ENCODE measurements at places on chromosomes 12 and 14.

DNA sequence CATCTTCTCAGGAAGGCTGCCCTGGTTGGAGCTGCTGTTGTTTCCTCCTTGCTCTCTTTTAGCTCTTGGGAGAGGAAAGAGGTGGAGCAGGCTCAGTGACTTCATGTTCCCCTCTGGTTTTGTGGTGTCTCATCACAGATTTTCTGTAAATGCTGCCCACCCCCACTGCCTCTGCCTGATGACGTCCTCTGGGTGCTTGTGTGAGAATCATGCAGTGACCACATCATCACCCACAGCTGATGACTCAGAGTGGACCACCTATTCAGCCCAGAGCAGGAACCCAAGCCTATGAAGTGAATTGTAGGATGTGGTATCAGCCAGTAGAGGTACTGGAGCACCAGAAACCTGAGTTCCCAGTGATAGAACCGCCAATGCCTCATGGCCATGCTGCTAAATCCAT lies at the start of gene GZMB:
TSS of gene GZMB (minus strand) at position 33 of the 400 bp plus-strand sequence. CDS start at position 3, 30 bp downstream.
- peak; percentile 89 for DNase-seq

GRCh38 chr12:66708704-66709456 lies 30.0 kb upstream of the GRIP1 start:
- DNase-seq = no peak

DNA sequence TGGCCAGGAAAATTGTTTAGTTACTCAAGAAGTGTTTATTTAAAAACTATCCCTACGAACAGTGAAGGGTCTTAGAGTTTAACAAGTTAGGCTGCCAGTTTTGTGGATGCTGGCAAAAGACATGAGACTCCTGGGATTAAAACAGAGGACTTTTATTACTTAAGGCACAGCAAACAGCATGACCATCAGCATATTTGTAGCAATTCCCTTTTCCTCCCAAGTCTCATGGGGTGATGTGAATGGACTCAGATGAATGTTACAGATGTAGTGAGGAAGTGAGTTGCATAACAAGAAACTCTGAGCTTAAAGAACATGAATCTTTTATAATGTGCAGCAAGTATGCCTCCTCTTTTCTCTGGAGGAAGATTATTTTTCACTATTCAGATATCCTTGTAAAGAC lies 695.8 kb downstream of the RPS29 start:
- DNase-seq = no peak

- DNase-seq = no peak
Measured at GRCh38 chr12:106645465-106646330, 62.9 kb downstream of the RFX4 start.

GRCh38 chr12:92064422-92064821 lies 81.2 kb downstream of the BTG1 start:
- no peak for DNase-seq

GRCh38 chr14:69004731-69005431 lies 25.8 kb upstream of the ACTN1 start:
- DNase-seq = no peak

DNA sequence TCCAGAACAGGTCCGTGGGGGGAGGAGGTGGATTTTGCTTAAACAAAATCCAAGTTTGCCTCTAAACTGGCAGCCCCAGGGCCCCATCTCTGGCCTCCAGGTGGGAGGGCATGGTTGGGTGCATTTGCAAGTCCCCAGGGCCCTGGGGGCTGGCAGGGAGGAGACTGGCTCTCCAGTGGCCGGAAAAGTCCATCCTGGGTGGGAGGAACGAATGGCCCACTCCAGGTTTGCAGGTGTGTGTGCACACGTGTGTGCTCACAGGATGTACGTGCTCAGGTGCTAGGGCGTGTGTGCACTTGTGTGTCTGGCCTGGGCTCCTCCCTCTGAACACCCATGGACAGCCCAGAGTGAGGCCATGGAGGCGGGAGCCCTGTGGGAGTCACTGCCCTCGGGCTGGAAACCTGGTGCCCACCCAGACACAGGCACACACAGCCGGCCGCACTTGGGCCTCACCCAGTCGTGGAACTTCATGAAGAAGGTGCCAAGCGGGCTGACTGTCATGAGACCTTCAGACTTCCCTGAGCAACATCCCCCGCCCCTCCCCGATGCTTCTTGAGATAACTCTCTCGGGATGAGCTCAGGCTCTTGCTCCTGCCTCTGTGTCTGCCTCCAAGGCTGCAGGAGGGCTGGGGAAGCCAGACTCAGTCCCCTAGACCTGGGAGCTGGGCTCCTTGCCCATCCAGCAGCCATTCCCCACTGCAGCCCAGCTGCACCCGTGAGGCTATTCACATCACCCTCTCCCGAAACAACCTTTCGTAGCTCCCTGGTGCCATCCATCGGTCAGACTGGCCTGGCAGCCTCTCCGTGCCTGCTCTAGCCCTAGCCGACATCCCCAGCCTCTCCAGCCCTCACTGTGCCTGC lies 9.4 kb downstream of the AHNAK2 start:
- no peak for DNase-seq

DNA sequence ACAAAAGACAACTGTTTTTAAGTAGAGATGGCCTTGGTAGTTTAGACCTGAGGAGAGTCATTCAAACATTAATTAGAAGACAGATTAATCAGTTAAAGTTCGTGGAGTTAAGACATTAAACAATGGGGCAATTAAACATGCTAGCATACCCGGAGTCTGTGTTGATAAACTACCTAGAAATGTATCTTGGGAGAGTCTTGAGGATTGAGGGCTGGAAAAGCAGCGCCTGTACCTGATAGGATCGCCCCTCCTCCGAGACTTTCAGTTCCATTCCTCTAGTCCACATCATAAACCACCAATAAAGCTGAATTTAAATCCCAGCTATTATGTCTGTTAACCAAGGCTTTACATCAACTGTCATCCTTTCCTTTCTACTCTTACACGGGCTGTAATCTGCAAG lies 1.0 kb upstream of the KRAS start:
- no peak for DNase-seq

- DNase-seq = no peak
Measured at GRCh38 chr12:232731-233614, 19.0 kb upstream of the SLC6A12 start.

All from NK-92 treated with Interleukin-12 subunit alpha and Interleukin-12 subunit beta, amount 100 ng/mL, for 24 hours (cell line).